ENCODE measurements at places on chromosomes 6 and 20.

GRCh38 chr6:130524552-130524951 lies 158.7 kb downstream of the TMEM200A start:
- peak; percentile 38 for DNase-seq

DNA sequence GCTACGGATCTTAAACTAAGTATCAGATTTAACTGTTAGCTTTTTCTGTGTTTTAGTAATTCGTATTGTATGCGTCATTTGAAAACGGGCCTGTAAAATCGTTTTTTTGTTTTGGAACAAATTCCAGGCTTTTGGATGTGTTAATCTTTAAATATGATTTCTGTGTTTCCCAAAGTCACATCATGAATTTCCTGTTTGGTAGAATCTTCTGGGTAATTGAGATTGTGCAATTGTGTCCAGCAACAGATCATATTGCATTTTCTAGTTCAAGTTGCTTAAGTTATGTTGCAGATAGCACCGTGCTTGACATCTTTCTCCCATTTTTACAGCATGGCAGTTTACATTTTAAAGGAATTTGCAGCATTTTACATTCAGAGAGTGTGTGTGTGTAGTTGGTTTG lies 1.9 kb downstream of the MAPK14 start:
- DNase-seq = no peak

- no peak for DNase-seq
These were observed 293.5 kb downstream of the SMOC2 start for GRCh38 chr6:168734523-168734922.

DNA sequence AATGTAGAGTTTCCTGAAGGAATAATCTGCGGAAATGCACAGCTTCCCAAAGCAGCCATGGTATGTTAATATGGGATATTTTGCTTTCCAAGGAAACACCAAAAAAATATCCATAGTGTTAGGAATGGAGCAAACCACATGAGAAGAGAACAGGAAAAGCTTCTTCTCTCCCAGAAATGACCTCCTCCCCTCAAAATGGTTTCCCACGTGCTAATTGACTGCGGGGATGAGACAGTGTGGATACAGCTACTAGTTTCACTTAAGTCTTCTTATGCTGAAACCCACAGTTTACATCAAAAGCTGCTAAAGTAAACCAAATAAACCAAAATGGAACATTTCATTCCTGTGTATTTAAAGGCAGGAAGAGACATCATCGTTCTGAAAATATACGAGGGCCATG lies 69.4 kb downstream of the FYN start:
- DNase-seq = no peak

- DNase-seq = no peak
These were observed 35.1 kb upstream of the FAM83C start for GRCh38 chr20:35327074-35327976.

GRCh38 chr6:157975456-157975855 lies 6.2 kb upstream of the SYNJ2 start:
- no peak for DNase-seq

DNA sequence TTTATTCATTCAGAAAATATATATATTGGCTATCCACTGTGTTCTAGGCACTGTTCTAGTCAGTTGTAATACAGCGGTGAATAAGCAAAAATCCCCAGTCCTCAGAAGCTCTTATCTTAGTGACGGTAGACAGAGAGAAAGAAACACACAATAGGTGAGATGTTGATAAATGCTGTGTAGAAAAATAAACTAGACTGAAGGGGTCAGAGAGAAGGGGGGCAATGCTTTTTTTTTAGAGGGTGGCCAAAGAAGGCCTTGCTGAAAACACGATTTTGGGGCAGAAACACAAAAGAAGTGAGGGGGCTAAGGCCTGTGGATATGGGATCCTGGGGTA lies 68.0 kb upstream of the MBOAT1 start:
- DNase-seq = no peak

GRCh38 chr6:37788259-37788658 lies 31.3 kb upstream of the ZFAND3 start:
- DNase-seq = no peak

DNA sequence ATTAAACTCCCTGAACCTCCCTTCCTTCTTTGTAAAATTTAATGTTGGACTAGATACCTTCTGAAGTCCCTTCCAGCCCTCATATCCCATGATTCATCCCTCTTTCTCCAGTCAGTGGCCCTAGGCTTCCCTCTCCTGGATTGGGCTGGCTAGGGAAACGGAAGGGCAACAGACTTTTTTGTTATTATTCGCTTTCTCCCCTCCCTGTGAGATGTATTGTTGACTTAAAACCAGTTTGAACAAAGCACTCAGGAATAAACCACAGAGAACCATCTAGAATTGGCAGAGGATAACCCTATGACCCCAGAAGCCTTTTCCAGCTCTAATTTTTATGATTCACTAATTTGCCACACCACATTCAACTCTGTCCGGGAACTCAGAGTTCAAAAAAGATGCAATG lies 239.7 kb upstream of the SUPT3H start:
- DNase-seq = no peak

DNA sequence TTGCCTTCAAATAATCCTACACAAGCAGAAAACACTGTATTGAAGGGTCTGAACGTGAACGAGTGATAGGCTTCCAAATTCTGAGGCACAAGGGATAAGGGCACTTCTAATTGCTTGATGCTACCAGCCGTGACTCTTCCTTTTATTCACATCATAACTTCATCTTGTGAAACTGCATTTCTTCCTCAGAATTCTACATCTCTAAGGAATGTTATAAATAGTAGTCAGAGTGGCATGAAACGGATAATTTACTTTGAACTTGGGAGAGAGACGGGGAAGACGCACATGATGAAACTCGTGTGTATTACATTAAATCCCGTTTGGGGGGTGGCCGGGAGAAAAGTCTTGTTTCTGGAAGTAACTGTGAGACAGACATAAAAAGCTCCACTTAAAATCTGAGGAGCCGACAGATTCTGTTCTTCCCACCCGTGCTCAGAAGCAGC lies 754 bp downstream of the HDDC2 start:
- no peak for DNase-seq

DNA sequence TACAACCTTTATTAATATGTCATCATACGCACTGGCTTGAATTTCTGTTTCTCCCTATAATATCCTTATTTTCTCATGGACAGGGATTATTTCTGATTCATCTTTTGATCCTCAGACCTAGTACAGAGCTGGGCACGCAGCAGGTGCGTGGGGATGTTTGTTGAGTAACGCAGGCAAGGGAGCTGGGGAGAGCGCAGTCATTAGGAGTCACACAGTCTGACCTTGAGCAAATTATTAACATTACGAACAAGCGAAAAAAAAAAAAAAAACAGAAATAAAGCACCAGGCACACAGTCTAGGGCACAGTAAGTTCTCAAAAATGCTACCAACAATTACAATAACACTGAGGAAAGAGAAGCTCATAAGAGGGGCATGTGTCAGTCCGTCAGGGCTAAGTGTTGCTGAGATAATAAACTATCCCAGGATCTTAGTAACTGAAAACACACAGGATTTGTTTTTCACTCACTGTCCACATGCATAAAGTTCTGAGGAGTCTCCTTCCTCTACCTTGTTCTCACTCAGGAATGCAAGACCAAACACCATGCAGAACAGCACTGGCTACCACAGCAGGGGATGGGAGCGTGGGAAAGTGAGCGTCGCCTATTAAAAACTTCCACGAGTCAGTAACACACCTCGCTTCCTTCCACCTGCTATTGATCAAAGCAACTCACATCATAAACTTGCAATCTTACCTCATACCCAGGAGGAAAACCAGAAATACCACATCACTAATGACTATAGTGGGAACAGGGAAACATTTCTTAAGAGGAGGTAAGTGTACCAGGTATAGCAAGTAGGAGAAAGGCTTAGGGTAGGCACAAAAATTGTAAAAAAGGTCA lies 56.9 kb downstream of the PDE10A start:
- DNase-seq = no peak

GRCh38 chr6:449486-450419 lies 58.2 kb downstream of the IRF4 start:
- DNase-seq = no peak

GRCh38 chr6:133888929-133889556 lies at the start of gene TCF21:
Gene TCF21 (plus strand): TSS chr6:133889113. CDS start chr6:133889398, 285 bp downstream.
- no peak for DNase-seq

DNA sequence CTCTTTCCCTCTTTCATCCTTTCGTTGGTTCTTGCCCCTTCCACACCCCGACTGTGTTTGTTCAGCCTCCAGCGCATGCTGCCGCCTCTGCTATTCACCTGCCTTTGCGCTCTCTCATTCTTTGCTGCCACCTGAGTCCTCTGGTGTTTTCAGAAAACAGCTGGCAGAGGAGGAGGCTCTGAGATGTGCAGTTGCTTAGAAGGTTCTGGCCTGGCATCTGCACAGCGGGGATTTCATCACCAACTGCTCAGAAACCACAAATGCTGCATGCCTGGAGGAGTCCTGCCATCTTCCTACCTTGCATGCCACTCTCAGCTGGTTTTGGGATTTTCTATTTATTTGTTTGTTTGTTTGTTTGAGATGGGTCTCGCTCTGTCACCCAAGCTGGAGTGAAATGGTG lies 39.2 kb upstream of the CLDN20 start:
- DNase-seq = peak; percentile 8

GRCh38 chr6:144662812-144663365 lies 377.8 kb downstream of the UTRN start:
- DNase-seq = no peak

- no peak for DNase-seq
These were observed 106.0 kb downstream of the FOXO3 start for GRCh38 chr6:108666656-108667260.

DNA sequence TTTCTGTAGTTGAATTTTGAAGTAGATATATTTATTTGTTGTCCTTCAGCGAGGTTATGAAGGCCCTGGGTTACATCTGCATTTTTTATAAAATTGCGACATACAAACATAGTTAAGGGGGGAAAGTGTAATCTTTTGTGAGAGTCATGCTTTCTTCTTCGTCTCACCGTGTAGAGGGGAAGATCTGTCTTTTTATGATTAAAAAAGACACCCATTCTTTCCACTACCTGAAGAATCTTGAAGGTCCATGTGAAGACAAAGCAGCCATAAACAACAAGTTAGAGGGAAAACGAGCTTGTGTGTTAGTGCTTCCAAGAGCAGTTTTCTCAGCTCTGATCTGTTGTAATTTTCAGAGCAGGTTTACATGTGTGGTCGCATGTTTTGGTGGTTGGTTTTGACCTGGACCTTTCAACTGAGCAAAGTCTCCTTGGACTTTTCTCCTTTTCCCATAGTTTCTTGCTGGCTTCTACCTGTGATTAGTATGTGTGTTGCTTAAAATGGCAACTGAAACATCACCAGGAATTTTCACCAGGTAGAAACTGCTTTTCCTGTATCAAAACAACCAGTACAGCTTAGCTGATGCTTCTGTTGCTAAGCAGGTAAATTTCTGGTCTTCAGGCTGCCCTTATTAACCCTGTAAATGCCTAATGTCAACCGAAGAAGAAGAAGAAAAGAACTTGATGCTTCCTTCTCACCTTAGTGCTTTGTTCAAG lies 37.3 kb downstream of the RREB1 start:
- DNase-seq = no peak

DNA sequence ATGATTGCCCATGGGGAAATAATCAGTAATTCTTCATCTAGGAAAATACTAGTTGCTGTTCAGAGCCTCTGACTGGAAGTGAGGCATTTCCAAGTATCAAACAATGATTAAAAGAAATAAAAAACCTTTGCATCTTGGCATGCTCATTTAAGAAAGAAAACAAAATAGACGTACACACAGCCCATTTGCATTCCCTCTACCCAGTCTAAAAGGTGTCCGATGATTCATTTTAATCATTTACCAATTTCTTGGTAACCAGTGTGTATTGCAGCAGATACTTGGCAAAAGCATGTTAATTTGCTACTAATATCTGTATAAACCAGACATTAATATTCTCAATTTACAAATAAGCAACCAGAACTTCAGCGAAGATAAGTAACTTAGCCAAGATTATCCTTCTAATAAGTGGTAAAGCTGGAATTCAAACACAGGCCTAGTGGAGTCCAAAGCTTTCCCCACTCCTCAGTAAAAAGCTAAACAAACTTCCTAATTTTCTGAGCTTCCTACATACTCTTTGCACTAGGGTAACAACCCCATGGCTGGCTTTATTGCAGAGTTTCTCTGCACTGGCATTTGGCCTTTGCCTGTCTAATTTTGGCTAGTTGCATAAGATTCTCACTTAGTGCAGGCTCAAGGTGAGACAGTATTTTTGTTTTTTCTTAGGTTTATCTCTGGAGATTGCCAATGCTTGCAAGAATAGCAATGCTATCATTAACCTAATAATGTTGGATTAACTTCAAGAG lies 338.1 kb downstream of the PRKN start:
- no peak for DNase-seq

All from activated naive CD4-positive, alpha-beta T cell treated with anti-CD3 and anti-CD28 coated beads for 36 hours (primary cell).